ENCODE measurements at places on chromosomes 1 and 21.
A peak's percentile ranks its signal among the peaks of the same experiment; 100 is the strongest.

DNA sequence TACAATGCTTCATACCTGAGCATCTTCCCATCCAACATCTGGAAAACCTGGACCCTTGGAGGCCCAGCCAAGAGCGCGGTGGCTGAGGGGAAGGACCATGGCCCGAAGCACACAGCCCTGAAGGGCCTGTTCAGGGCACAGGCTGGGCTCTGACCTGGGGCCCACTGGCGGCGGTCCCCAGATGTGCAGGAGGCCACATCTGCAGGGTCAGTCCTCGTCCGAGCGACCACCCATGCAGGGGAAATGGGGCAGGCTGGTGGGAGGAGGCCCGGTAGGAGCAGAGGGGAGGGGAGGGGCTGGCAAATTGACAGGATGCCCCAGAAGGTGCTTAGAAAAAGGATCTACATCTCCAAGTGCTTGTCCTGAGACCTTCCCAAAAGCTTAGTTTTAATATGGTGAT lies 59.9 kb downstream of the DISP3 start:
- DNase-seq: no peak

DNA sequence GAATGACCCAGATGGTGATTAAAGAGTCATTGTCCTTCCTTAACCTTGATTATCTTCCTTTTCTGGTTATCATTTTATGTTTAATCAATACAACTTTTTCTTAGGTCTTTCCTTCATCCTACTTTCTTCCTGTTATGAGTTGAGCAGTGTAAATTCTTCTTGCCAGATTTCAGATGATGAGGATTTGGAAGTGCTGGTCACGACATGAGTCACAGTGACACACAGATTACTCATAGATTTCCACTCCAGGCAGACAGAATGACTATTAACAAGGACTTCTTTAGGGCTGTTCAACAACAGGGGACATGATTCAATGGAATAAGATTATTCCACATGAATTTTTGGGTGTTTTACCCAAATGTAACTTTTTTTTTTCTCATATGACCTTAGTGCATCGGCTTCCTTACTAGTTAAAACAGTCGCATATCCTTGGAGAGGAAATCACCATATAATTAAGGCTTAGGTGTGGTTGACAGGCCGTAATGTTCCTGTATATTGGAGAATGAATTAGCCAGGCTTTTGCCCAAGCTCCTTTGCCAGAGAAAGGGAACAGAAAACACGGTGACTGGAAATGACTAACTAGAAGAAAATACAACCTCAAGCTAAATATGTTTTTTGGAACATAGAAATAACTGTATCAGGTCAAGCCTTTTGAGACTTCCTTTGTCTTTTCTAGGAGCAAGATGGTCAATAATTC lies 44.2 kb downstream of the PRRX1 start:
- DNase-seq: no peak

- DNase-seq: no peak
Measured at GRCh38 chr21:31022306-31022705, 16.0 kb downstream of the KRTAP19-8 start.

DNA sequence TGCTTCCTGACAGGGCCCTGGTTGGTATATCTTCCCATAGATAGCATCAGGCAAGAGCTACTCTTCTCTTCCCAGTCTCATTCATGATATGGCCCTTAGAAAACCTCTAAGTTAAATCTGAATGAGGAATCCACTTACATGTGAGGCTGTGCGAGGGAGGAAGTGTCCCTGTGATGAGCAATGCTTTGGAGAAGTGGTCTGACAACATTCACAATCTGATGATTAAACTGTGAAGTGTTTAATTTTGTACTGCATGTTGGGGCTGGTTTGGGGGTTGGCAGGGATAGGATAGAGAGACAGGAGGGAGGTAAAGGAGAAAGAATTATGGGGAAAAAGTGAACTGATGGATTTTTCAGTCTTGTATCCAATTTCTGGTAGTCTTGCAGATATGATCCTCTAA lies 421.2 kb upstream of the DAB1 start:
- no peak for DNase-seq

- DNase-seq: no peak
Measured at GRCh38 chr1:39184354-39184818, 20.1 kb upstream of the MACF1 start.

- peak; percentile 89 for DNase-seq
Measured at GRCh38 chr1:202184750-202185460, 8.7 kb upstream of the LGR6 start.

DNA sequence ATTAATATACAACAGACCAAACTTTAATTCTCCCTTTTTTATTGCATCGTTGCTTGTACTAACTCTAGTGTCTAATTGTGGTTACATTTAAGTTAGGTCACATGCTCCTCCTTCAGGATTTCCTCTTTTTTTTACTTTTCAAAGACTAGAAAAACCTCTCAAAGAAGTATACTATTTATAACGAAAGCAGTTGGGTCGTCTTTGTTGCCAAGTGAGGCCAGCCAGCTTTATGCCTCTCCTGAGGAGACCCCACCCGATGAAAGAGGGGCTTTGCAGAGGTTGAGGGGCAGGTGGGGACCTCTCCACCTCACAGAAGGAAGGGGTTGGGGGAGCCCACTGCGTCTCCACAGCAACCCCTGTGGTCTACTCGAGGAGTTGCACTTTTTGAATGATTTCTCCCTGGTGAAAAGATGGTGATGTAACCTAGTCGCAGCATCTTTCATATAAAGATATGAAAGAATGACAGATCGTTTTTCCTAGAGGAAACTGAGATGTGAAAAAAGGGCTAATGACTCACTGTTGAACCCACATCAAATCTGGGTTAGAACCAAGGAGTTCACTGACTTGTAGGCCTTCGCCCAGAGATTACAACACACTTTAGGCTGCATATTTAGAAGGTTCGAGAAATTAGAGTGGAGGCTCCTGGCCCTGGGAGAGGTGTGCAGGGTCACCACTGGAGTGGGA lies 6.4 kb downstream of the TGFB2 start:
- DNase-seq: no peak

GRCh38 chr1:79969886-79970285 lies 963.4 kb upstream of the ADGRL4 start:
- no peak for DNase-seq

DNA sequence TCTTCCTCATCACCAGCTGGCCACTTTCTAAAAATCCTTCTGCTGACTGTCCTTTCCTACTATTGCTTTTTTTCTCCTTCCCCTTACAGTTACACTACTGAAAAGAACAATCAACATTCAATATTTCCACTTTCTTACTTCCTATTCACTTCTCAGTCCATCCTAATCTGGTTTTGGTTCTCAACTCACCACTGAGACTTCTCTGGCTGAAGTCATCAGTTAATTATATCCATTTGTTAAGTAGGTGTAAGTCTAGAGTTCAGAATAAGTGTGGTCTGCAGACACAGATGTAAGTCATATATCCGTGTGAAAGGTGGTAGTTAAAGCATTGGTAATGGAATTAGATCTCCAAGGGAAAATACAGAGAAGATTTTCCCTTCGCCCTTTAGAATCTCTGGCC lies 21.4 kb downstream of the PEA15 start:
- DNase-seq: no peak

- peak; percentile 48 for DNase-seq
Measured at GRCh38 chr1:33433509-33434362, 2.8 kb upstream of the PHC2 start.

DNA sequence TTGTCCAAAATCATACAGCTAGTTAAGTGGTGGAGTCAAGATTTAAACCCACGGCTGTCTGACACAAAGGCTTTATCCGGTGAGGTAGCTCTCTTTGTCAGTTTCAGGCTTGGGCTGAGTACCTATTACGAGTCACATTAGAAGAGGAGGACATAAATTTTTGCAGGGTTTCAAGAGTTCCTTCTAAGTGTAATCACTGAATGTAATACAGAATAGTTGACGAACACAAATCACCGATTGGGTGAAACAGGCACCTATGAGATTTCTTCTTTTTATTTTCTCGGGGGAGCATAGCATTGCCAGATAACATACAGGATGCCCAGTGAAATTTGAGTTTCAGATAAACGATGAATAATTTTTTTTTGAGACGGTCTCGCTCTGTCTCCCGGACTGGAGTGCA lies 847 bp downstream of the PSMD4 start:
- no peak for DNase-seq

- no peak for DNase-seq
Measured at GRCh38 chr1:180519846-180520245, 17.5 kb upstream of the ACBD6 start.
